ENCODE measurements at places on chromosomes 1 and 21.

- no peak for DNase-seq
Measured at GRCh38 chr1:117648015-117648414, 42.2 kb downstream of the TENT5C start.

DNA sequence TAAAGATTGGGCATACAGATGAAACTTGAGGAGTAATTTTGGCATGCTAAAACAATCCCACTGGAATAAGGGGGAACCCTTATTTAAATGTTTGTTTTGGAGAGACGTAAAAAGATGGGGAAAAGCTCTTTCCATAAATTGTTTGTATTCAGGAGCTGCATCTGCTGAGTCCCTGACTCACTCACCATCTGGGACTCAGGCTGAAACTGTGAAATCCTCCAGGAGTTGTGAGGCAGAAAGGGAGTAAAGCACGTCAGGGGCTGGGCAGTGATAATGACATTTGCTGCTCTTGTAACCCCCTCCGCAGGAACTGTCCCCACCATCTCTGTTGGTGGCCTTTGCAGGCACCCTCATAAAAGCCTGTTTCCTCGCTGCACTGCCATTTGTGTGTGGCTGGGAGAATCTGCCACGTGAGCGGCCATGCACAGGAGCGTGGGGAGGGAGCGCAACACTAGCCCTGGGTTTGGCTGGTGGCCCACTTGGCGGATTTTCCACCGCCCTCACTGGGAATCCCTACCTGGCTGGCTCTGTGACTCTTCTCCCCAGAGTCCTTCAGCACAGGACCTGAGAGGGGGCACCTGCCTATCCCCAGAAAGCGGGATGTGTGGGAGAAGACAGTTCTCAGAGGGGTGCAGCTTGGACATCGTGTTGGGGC is 45.3 kb downstream of the ZSCAN20 start:
- peak; percentile 3 for DNase-seq

DNA sequence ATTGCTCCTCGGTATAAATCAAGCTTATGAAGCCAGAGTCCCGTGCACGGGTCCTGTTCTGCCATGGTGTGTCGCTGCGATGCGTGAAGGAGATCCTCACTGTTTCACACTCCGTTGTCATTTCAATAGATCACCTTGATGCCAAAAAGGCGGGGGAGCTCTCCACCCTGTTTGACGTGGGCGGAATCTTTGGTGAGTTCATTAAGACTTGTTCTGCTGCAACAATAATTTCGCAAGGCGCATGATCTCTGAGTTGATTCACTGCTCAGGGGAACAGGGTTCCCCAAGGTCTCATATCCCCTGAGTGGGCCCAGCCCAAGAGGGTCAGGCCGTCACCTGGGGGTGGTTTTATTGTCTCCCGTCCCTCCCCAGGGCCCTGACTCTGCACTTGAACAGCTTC is 50.0 kb downstream of the SLC37A1 start:
- DNase-seq, result no peak

GRCh38 chr1:94105957-94106529 is 14.9 kb downstream of the ABCA4 start:
- peak; percentile 65 for DNase-seq

- no peak for DNase-seq
Measured at GRCh38 chr1:201749059-201749690, 79.8 kb upstream of the IPO9 start.

DNA sequence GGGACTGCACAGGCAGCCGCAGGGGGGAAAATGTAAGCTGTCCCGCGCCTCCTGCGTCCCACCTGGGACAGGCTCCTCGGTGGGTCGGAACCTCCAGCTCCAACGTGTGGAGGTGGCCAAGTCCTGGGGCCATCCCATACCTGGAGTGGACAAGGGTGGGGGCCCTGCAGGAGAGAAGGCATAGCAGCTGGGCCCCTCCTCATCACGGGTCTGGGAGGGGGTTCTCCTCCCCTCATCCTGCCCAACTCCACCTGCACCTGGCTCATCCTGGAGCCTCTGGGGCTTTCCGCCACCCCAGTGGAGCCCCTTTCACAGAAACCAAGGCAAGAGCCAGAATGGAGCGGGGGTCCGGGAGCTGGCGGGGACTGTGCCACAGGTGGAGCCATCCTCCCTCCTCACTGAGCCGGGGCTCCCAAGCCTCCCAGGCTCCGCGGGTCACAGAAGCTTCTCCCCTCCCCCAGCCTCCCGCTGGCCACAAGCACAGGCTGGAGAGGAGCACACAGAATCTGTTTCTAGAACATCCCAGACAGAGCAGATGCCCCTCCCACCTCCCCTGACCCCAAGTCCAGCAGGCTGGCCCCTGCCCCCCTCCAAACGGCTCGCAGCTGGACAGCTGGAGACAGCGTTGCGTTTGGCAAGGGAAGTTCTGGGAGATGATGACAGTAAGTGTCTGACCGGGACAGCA is 65.8 kb downstream of the MEGF6 start:
- DNase-seq, result no peak

DNA sequence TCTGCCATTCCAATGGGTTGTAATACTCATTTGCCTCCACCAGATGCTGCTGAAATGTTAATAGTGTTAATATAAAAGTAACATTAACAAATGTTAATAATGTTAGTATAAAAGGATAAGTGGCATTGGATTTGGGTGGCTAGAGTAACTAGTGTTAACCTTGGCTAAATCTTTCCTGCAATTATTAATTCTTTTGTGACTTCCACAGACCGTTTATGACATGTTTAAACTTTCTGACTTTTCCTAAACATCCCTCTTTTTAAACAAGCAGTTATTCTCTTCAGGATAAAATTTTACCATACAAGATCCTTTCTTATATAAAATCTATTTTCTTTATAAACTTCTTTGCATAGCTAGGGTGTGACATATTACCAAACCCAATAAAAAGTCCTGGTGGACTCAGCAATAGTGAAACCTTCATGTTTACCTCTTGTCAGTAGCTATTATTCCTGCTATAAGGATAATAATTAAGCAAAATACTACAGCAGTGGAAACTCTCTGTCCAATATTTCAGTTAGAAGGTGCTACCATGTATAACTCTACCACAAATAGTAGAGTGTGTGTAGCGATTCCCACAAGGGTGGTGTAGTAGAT is 41.5 kb downstream of the CCDC30 start:
- DNase-seq, result no peak

- no peak for DNase-seq
Measured at GRCh38 chr1:184635347-184635979, 119.2 kb downstream of the EDEM3 start.

- DNase-seq, result no peak
Measured at GRCh38 chr1:184297244-184297750, 89.5 kb upstream of the C1orf21 start.

DNA sequence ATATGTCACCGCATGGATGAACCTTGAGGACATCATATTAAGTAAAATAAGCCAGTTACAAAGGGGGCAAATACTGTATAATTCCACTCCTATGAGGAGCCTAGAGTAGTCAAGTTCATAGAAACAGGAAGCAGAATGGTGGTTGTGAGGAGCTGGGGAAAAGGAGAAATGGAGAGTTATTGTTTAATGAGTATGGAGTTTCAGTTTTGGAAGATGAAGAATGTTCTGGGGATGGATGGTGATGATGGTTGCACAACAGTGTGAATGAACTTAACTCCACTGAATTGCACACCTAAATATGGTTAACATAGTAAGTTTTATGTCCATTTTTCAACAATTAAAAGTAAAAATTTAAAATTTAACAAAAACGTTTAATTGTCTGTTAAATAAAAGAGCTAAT is 220.9 kb upstream of the JUN start:
- DNase-seq, result no peak

GRCh38 chr1:27144049-27144748 is 10.7 kb downstream of the SLC9A1 start:
- no peak for DNase-seq

DNA sequence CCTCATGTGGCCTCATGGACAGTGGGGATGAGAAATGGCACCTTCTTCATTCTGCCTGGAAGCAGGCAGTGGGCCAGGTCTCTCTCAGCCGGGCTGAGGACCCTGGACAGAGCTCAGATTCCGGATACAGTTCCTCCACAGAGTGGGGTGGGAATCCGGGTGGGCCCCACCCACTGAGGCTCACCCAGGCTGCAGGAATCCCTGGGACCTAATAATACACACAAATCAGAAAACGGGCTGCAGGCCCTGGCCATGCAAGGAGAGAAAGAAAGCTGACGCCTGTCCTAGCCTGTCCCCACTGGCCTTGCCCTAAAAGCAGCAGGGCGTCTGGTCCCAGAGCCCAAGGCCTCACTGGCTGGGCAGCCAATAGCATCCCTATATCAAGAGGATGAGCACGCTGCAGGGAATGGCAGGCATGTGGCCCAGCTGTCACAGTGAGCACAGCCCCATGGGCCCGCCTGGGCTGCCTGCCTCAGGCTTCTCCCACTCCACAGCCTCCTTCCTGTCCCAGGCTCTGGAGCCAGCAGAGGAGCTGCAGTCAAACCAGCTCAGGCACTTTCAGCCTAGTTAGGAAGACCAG is 25.3 kb downstream of the ACTA1 start:
- DNase-seq, result no peak

- DNase-seq, result peak; percentile 28
Measured at GRCh38 chr1:107593501-107594209, 371.3 kb downstream of the VAV3 start.

- DNase-seq, result no peak
Measured at GRCh38 chr1:234094172-234094571, 189.7 kb downstream of the SLC35F3 start.

DNA sequence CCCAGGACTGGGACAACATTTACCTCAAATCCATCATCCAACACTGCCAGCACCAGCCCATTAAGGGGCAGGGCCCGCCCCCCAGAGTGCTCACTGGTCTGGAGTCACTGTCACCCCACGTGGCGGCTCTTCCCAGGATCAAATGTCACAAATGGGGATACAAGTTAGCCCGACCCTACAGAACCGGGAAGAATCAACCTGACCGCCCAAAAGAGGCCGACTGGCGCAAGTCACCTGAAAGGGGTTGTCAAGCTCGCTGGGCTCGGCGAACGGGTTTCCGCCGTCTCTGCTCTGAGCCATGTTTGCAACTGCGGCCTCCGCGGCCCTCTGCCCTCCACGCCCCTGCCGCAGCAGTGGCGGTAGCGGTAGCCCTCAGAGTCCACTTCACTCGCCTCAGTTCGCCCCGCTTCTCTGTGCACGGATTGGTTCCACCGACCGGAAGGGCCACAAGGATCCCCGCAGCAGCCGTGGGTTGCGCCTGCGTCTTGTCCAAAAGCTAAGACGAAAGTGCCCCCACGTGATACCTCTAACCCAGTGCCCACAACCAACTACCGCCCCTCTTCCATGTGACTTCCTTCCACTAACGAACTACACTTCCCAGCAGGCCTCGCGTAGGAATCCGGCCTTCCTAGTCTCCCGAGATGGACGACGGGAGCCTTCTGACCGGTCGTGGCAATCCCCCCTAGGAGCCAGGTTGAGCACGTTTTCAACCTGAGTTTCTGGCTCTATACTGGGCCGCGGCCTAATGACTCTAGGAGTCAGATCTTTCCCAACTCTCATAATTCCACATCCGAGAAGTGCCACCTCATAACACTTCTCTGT is at the start of gene SCAMP3:
Gene SCAMP3 (minus strand): TSS at position 509 of the 822 bp plus-strand sequence. CDS start 209 bp downstream, at position 300.
- DNase-seq, result peak; percentile 99

DNA sequence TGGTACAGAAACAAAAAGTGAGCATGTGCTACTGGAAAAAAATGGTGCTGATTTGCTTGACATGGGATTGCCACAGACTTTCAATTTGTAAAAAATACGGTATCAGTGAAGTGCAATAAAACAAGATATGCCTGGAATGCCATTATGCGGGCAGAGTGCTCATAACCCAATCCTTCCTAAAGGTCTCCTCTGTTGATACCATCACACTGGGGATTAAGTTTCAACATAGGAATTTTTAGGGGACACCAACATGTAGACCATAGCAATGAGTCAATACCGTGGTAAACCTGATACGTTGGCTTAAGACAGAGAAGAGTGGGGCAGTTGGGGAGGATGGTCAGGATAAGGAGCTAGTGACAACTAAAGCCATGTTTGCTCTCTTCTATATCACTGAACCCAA is 20.5 kb downstream of the MX1 start:
- no peak for DNase-seq

- no peak for DNase-seq
Measured at GRCh38 chr21:25580912-25581260, 26.4 kb downstream of the MRPL39 start.

GRCh38 chr1:8646189-8646588 is 171.3 kb downstream of the RERE start:
- DNase-seq, result no peak

DNA sequence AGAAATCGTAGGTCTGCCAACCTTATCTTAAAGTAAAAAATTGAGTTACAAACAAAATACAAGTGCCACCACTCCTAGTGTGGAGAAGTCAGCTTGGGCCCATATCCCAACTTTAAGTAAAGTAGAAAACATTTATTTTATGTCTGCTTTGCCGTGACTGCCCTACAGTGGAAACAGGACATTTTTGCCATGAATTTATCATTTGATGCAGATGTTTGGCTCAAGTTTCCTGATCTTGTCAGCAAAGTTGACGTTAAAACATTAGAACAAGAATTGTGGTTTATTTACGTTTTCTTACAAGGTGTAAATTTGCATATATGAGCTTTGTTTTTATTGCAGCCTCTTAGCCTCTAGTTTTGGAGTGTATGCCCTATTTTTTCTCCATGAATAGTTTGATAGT is 17.1 kb upstream of the KCNJ15 start:
- no peak for DNase-seq

DNA sequence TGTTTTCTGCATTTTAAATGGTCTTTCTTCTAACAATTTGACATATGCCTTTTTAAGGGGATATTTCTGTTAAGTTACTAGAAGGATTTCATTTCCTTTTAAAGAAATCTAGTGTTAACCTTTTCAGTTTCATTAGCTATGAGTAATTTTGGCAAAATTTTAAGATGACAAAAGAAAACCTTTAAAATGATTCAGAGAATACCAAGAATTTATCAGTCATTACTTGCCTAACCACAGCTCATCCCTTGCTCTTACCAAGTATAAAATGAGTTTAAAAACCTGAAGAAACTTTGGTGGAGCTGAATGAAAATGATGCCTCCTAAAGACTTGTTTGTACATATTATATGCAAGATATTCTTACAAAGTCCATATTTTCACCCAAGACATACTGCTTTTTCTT is 101.7 kb downstream of the NEK7 start:
- no peak for DNase-seq

DNA sequence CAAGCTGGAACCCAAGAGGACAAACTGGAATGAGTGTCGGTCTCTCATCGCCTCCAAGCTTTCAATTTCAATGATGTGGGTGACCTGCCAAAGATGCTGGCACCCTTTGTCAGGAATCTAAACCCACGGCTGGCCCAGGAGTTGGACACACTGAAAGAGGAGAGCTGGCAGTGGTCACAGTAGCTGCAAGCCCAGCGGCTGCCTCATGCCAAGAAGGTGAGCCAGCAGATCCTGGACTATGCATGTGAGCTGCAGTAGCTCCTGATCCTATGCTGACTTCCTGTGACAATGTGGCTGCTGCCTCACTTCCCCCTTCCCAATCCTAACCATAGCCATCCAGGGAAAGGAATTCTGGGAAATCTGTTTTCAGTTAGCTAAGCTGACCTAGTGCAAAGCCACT is 117.0 kb upstream of the VAV3 start:
- DNase-seq, result peak; percentile 38

- no peak for DNase-seq
Measured at GRCh38 chr1:107935396-107936064, 29.4 kb downstream of the VAV3 start.

Measured in pons (tissue), 1 donor.